ENCODE measurements at places on chromosomes 12 and 14.

- no peak for DNase-seq
Measured at GRCh38 chr12:128513831-128514230, 246.9 kb downstream of the TMEM132C start.

GRCh38 chr12:66107451-66107915 is 23.1 kb downstream of the LLPH start:
- DNase-seq: peak; percentile 70

DNA sequence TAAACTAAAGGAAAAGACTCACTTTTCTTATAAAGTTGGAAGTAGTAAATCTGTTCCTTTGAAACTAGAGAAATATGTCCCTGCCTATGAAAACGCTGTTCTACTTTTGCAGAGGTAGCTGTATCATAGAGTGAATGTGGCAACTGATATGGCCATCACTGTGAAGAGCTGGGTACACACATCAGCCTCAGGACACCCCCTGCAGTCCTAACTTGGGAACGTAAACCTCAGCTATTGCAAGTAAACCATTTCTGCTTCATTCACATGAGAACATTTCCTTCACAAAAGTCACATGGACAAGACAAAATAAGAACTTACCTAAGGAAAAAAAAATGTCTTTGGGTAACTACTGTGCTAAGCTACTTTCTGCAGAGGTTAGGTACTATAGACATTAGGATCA is 233.3 kb upstream of the PPFIA2 start:
- no peak for DNase-seq

GRCh38 chr14:65750906-65751305 is 338.4 kb downstream of the FUT8 start:
- peak; percentile 23 for DNase-seq

GRCh38 chr14:77222546-77223225 is 41.1 kb downstream of the TMEM63C start:
- DNase-seq: no peak

DNA sequence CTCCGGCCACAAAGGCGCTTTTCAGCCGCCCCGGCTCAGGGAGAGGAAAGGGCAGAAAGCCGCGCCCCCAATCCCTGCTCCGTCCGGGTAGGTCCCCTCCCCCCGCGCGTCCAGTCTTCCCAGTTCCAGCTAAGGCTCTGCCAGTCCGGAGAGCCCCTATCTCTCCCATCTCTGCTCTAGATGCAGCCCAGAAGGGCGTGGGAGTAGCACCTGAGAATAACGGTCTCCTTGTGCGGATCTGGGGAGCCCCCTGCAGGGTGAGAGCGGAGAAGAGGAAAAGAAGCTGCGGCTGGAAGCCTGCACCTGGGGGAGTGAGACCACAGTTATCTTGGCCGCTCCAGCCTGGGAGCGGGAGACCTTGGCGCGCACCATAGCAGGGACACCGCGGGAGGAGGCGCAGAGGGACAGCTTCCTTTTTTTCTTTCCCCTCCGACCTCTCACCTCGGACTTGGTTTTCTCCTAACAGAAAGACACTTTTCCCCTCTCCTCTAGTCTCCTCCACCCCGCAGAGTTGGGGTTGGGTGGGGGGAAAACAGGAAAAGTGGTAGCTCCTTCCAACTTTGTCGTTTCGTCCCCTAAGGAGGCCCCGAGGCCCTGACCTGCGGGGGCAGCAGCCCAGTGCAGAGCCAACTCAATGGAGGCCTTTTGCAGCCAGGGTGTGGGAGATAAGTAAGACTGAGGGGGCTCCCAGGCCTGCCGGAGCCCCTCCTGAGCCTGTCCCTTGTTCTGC is 2.4 kb downstream of the DHH start:
- no peak for DNase-seq

DNA sequence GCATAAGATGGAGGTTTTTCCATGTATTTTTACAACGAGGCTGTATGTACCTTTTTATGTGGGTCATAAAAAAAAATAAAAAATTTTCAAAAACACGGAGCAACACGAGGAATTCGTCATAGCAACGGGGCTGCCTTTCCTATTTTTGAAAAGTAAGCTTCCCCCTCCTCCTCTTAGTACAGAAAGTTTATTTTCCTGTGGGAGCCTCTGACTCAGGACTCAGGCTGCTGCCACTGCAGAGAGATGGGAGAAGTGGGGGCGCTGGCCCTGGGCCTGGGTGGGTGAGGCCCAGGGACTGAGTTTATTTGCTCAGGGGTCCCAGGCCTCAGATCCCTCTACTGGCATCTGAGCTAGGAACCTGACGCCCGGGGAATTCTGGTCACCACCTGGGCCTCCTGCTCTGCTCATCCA is 10.2 kb upstream of the CMKLR1 start:
- no peak for DNase-seq

DNA sequence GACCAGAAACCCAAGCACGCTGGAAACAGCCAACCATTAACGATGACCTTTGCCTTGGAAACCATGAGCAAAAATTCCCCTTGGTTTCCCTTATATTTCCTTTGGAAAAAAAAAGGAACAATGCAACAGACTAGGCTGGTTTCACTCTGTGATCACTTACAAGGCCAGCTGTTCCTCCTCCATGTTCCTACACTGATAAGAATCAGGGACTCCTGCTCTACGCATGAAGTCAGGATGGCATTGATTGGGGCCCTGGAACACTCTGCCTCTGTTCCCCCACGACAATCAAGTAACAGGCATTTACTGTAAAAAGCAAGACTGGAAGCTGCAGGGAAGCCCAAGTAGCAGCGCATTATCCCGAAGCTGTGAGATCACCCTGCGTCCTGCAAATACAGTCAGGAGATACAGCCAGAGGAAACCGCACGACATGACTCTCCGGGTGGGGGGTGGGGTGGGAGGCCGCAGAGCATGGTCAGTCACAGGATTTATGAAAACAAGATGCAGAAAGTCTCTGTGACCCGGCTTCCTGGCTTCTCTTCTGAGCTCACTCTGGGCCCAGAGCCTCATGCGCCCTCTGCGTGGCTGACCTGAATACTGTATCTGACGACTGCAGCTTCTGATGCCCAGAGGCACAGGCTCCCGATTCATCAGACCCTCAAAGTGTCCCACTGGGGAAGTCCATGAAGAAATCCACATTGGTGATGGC is 31.1 kb downstream of the SSH1 start:
- no peak for DNase-seq

DNA sequence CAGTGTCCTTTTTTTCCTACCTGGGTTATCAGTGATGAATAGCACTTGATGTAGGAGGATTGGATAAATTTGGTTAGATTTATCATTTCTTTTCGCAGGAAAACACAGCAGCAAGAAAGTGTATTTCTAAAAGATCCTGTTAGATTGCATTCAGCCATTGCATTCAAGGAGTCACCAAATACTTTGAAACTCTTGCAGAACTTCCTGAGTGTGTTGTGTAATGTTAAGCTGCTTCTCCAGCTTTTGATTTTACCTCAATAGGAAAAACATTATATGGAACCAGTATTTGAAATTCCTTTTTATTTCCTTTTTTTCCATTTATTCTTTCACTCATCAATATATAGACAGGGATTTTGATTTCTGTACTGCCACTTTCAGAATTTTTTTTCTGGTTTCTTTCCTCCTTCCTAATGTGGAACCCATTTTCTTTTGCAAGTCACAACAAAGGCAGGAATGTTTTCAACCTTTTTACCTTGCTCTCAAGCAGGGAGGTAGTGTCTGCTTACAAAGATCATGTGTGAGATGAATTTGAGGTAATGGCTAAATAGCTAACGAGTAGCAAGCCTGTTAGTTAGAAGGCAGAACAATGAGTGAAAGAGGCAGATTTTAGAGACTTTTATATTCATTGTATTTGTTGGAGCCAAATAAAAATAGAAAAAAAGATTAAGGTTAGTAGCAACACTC is 56.2 kb downstream of the PPHLN1 start:
- DNase-seq: no peak

GRCh38 chr14:102554821-102555819 is 37.3 kb upstream of the RCOR1 start:
- no peak for DNase-seq

DNA sequence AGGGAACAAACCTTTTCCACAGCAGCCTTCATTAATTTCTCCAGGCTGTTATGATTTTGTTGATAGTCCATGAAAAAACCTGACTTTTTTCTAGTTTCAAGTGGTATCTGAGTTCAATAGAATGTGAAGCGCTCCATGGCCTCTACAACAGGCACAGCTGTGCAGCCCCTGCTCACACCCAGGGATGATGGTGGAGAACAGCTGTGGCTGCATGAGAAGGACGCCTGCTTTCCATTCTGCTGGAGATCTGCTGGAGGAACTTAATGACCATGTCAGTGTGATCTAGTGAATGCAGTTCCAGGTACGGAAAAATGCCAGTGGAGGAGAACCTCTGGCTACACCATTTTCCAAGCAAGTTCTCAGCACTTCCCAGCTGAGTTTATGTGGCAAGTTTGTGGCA is 80.6 kb downstream of the PIWIL1 start:
- no peak for DNase-seq

Measured in NCI-H2107 (cell line).